Mesothelial cell of epicardium (in vitro differentiated cells): ENCODE measurements at places on chromosomes 2 and 18. TPM values are rescaled to one million over a fixed set of nuclear protein-coding genes. Genes with fewer than 3 reads are reported as not detected.
A peak's percentile ranks its signal among the peaks of the same experiment; 100 is the strongest.

DNA sequence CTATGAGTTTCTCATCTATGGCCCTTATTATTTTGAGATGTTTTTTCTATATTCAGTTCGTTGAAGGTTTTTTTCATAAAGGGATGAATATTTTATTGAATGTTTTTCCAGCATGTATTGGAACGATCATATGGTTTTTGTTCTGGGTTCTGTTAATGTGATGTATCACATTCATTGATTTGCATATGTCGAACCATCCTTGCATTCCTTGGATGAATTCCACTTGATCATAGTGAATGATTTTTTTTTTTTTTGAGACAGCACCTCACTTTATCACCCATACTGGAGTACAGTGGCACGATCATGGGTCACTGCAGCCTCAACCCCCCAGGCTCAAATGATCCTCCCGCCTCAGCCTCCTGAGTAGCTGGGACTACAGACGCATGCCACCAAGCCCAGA lies 5.5 kb upstream of the NEMP2 start:
- H3K4me3 ChIP-seq: no peak overlapping the region
- peaks cover 59% of the 10 kb centered on the region for H3K36me3 ChIP-seq
- DNase-seq: no peak
- no peak overlapping the region for H3K27ac ChIP-seq
- H3K4me1 ChIP-seq: peaks cover 14% of the 10 kb centered on the region

SLC8A1 gene
- total RNA-seq: 27.2 to 30.7 TPM (median 29.6 TPM) in 3 replicates

DNA sequence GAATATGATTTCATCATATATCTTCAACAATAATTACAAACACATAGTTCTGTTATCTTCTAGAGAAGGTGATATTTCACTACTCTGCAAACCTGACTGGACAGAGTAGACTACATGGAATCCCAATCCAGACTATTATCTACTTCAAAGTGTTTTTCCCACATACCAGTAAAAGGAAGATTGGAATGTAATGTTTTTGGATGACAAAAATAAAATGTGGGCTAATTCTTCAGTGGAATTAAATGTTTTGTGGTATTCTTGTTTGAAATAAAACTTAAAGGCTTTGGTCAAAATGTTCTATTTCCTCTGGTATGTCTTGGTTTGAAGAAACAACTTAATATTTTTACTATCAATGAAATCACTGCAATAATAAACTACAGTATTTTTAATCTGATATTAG lies 22.1 kb downstream of the COL5A2 start:
- H3K4me1 ChIP-seq: peaks cover 59% of the 10 kb centered on the region
- no peak overlapping the region for H3K4me3 ChIP-seq
- no peaks in the 10 kb centered on the region for H3K27me3 ChIP-seq
- peaks cover 5% of the 10 kb centered on the region for H3K36me3 ChIP-seq
- peak overlapping the region; percentile 39 for H3K27ac ChIP-seq

- no peak overlapping the region for H3K4me3 ChIP-seq
- DNase-seq: no peak
- no peaks in the 10 kb centered on the region for H3K36me3 ChIP-seq
- no peaks in the 10 kb centered on the region for H3K27me3 ChIP-seq
Measured at GRCh38 chr18:56284319-56284718, 354.1 kb downstream of the TXNL1 start.

DNA sequence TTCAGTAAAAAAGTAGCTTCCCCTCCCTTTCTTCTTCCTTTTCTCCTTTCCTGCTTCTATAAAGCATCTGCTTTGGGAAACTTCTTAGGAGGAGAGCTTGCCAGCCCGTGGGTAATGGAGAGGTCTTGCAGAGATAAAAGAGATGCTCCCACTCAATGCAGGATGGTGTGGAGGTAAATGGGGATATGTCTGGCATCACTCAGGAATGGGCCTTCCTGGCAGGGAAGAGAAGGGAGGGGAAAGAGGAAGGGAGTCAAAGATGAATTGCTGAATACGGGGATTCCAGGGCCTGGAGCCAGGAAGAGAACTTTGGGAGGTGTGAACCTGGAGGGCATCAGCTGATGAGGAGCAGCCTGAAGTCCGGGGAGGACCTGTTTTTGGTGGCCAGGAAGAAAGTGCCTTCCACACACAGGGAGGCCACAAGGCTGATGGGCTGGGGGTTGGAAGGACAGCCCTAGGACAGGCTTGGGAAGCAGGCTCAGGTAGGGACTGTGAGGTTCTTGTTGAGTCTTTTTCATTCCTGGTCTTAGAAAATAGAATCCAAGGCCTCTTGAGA lies 25.2 kb downstream of the IL1B start:
- peaks cover 32% of the 10 kb centered on the region for H3K4me1 ChIP-seq
- no peak for DNase-seq
- H3K36me3 ChIP-seq: peaks cover 3% of the 10 kb centered on the region
- no peaks in the 10 kb centered on the region for H3K27me3 ChIP-seq
